ENCODE measurements at places on chromosomes 13 and 19. TPM values are rescaled to one million over a fixed set of nuclear protein-coding genes. Genes with fewer than 3 reads are reported as not detected.

DNA sequence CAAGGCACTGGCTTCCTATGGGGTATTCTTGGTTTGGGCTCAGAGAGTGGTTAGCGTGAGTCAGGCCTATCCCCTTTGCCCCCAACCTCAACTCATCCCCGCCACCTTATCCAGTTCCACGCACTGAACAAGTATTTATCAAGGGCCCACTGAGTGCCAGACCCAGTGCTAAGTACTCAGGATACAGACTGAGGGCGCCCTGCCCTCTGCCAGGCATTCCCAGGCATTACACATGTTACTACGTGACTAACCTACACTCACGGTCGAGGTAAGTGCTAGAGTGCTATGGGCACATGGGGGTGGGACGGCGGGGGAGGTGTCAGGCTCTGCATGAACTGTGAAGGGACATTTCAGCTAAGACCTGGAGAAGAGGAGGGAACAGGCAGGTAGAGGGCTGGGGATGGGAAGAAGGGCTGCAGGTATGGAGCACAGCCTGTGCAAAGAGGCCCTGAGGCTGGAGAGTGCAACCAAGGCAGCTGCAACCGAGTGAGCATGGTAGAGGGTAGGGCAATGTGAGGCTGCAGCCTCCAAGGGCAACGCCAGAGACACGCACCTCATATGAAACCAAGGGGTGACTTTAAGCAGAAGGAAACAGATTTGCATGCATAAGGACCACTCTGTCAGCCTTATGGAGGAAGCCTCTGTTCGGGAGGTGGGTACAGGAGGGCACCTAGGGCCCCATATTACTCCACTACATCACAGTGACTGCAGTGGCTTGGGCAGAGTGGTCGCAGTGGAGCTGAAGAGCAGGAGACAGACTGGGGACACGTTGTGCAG, 22.5 kb downstream of the DHRS12 start:
- DNase-seq, result no peak

- no peak for DNase-seq
Measured at GRCh38 chr13:75797719-75798118, 161.6 kb downstream of the LMO7 start.

GRCh38 chr13:39600766-39601165, 2.2 kb downstream of the LHFPL6 start:
- no peak for DNase-seq

- no peak for DNase-seq
Measured at GRCh38 chr19:43581467-43581866, 5.9 kb downstream of the PINLYP start.

DNA sequence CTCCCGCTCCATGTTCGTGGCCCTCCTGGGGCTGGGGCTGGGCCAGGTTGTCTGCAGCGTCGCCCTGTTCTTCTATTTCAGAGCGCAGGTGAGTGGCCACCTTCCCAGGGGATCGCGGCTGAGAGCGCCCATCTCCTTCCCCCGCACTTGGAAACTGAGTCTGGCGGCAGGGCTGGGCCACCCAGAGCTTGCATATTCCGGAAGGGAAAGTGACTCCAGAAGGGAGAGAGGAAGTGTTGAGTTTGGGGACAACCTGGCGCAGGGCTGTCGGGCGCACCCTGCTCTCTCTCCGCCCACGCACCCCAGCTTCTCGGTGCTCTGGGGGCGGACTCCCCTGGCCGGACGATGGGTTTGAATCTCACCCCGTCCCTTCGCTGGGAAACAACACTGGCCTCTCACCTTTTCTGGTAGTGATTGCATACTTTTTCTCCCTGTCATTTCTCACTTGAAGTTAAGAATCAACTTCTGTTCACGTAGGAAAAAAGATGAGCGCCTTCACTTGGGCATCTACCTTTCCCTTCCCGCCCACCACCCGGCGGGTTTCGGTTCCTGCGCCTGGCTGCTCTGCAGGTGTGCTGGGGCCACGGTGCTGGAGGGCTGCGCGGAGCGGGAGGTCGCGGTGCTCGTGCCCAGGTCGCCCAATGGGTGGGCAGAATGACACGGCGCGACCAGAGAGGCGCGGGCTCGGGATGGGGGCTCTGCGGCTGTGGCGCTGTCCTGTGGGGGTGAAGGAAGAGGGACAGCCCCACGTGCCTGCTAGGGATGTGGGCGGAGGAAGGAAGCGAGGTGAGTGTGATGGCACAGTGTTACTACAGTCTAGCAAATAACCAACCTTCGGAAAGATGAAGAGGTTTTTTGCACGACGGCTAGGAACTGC, 721 bp downstream of the TNFSF11 start:
- DNase-seq, result peak; percentile 22

GRCh38 chr13:79386125-79386826, 19.8 kb downstream of the RBM26 start:
- no peak for DNase-seq

GRCh38 chr13:67318398-67318797, 88.3 kb upstream of the PCDH9 start:
- DNase-seq, result no peak

- DNase-seq, result no peak
Measured at GRCh38 chr13:113167575-113167974, 9.1 kb downstream of the PROZ start.

GRCh38 chr13:113812178-113813040, 51.5 kb downstream of the GAS6 start:
- no peak for DNase-seq

GRCh38 chr19:2112516-2113320, 16.0 kb downstream of the IZUMO4 start:
- no peak for DNase-seq

GRCh38 chr13:20977394-20977793, 74.8 kb upstream of the XPO4 start:
- no peak for DNase-seq

- DNase-seq, result no peak
Measured at GRCh38 chr13:104196611-104197010, 1130.4 kb upstream of the SLC10A2 start.

DNA sequence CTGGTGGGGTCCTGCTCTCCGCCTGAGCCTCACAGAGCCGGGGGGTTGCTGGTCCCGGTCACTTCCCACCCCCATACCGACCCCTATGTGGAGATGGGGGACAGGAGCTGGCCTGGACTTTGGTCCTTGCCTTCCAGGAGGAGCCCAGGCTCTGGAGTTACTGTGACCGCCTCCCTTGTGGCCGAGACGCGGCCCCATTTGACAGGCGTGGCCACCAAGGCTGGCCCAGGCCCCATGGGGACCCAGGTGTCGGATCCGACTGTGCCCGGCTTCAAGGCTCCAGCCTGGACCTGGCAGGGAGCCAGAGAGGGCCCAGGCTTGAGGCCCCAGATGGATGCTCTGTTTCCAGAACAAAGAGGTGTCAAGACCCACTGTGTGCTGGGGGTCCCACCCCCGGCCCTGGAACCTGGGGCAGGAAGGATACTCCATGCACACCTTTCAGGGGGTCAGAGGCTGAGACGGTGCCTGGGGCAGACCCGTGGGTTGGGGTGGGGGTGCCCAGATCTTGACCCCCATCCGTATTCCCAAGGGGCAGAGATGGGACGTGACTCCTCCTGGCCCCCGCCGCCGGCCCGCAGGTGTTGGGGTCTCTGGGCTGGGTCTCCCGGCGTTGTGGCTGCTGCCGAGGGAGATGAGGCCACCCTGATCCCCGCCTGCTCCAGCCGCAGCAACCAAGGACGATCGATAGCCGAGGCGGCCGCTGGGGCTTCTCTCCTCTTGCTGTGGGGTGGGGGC, 47.8 kb upstream of the TCF3 start:
- no peak for DNase-seq

DNA sequence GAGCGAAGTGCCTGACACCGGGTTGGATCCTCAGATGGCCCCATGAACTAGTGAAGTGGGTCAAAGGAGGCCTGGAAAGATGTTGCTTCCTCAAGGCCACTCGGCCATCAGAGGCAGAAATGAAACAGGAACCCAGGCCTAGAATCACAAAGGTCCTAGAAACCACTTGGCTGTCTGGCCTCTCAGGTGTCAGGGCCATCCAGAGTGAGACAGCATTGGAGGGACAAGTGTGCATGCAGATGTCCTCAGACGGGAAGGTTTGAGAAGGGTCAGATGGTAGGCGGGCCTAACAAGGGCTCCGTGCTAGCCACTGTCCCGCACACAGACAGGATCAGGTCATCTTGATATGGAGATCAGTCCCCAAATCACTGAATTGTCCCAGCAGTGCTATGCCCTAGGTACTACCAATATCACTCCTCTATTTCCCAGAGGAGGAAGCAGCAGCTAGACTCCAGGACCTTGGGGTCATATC, 14.3 kb downstream of the CCDC97 start:
- DNase-seq, result no peak

DNA sequence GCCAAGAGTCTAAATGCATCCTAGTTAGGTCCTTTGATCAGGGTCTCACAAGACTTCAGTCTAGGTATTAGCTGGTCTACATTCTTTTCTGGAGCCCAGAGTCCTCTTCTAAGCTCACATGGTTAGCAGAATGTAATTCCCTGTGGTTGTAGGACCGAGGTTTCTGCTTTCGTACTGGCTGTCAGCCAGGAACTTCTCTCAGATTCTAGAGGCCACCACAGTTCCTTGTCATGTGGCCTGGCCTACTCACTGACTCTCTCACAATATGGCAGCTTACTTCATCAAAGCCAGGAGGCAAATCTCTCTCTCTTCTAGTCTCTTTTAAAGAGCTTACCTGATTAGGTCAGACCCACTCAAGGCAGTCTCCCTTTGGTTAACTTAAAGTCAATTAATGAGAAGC, 82.9 kb downstream of the POU4F1 start:
- no peak for DNase-seq

DNA sequence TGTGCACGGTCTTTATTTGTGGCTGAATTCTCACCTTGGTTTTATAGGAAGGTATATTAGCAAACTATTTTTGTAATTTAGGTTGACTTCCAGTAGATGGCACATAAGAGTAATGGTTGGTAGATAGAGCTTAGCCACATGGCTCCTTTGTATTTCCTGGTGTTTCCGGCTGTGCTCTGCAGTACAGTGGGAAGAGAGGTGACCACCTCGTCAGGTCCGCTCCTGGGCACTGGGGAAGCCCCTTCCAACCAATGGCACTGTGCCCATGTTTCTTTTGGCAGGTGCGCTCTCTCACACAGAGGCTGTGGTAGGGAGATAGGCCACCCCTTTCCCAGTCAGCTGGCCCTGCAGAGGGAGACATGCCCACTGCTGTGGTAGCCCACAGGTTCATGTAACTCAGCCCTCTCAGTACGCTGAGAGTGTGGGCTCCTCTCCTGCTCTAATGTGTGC, 74.3 kb upstream of the ATP12A start:
- DNase-seq, result no peak

- no peak for DNase-seq
Measured at GRCh38 chr13:31870511-31870910, 131.2 kb downstream of the RXFP2 start.

GRCh38 chr13:97700306-97700848, 253.1 kb upstream of the IPO5 start:
- DNase-seq, result no peak

GRCh38 chr19:313988-314815, 23.0 kb upstream of the PLPP2 start:
- DNase-seq, result no peak

DNA sequence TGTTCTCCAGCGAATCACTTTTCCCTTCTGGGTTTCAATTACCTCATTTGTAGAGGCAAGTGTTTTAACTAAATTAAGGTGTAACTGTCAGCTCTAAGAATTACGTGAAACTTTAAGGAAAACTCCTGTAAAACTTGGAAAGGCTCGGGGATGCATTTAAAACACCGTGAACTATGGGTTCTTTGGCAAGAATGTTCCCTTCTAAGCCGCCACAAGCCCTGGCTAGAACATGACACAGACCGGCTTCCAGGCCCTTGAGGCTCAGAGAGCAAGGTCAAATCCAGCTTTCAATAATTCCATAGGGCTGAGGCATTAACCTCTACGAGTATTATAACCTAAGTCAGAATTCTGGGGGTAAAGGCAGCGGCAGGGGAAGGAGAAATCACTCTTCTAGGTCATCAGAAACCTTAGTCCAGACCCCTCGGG, 685 bp downstream of the VWA8 start:
- DNase-seq, result no peak

- no peak for DNase-seq
Measured at GRCh38 chr13:39913339-39913738, 257.9 kb downstream of the COG6 start.

DNA sequence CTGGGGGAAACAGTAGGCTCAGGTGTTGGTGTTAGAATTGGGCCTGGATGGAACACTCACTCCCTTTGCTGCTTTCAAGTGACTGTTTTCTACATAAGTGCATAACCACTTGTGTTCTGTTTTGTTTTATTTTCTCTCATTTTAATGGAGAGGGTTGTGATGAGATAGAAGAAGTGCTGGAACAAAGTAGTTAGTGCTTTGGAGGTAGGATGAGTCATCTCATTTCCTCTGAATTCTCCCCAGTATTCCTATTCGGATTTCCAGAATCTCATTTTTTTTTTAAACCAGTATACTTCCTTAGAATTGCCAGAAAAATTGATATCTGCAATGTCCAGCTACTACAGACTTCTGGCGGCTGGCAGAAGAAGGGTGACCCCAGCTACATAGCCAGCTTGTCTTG, 575.9 kb downstream of the MYO16 start:
- DNase-seq, result no peak

DNA sequence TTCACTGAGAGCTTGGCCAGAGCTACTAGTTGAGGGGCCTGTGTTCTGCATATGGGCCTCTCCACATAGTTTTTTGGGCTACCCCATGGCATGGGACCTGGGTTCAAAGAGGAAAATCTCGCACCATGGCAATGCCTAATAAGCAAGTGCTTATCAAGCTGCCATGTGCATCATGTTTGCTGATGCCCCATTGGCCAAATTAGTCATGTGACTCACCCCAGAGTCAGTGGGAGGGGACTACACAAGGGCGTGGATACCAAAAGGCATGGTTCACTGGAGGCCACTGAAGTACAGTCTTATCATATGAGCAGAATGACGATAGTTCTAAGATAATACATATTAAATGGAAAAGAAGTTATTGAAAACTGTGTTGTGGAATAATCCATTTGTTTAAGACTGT, 214.8 kb downstream of the LMO7 start:
- no peak for DNase-seq

DNA sequence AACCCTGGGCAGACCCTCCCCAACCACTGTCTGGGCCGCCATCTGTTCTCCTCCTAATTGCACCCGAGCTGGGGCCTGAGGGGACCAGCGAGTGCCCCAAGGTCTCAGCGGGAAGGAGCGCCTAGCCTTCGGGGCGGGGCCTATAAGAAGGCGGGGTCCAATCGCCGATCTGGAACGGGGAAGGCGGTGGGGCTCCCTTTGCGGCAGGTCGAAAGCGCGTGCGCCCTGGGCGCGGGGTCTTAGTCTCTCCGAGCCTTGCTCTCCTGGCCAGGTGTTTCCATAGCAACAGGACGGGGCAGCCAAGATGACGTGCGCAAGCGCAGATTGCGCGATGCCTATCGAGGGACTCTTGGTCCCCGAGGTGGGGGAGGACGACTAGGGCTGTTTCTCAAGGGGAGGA, 2.8 kb downstream of the MAST1 start:
- DNase-seq, result no peak

The HIF3A gene
- total RNA-seq, result 12.0 TPM

The ZNF534 gene
- not detected for total RNA-seq

The ANO8 gene
- total RNA-seq, result 8.4 TPM

The MCEMP1 gene
- not detected for total RNA-seq

The EPS8L1 gene
- 75.9 TPM for total RNA-seq

The RNF113B gene
- total RNA-seq, result not detected

The CACNG7 gene
- not detected for total RNA-seq

The UCHL3 gene
- total RNA-seq, result 43.6 TPM
